ENCODE measurements at places on chromosomes 2 and 18.

DNA sequence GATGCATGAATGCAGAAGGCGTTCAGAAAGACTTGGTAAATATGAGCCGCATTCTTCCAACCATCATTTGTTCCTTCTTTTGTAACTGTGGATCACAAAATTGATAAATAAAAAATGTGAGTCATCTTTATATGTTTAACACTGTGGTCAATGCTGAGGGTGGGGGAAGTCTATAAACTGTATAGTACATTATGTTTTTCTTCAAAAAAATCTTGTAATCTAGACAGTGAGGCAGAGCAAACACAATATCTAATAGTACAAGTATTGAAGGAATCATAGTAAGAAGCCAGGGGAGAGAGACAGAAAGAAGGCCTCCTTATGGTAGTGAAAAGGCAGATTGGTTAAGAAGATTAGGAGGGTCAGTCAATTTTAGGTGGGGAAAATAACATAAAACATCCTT, 30.7 kb upstream of the CALCRL start:
- DNase-seq, result no peak

DNA sequence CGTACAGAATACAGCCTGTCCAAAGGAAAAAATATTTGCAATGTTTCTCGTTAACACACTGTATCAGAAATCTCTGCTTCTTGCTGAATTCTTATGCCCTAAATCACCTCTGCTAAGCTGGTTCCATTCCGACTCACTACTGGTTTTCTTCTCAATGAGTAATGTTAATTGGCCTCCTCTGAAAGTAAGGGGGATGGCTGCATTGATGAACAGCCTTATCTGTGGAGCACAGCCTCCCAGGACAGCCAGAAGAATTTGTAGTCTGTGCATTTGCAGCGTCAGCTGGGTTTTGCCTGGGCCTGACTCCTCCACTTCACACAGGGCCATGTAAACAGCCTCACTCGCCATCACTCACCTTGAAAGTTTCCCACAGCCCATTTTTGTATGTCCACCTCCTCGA, 127.7 kb downstream of the RNF152 start:
- no peak for DNase-seq

GRCh38 chr2:25290811-25291495, 50.8 kb downstream of the DNMT3A start:
- DNase-seq, result no peak

DNA sequence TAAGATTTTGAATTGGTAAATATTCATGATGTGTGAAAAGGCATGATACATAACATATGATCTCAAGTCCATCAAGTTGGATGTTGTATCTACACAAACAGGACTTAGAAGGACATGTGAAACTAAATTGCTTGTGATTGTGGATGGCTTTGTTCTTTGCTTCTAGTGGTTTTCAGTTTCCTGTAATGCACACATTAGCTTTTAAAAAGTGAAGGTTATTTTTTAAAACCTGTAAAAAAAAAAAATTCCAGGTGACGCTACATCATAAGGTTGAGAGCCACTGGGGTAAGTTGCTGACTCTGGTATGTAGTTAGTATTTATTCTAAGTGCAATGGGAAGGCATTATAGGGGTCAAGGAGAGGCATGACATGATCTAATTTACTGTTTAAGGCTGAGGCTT, 48.4 kb upstream of the TMEM247 start:
- DNase-seq, result no peak

- DNase-seq, result no peak
These were observed 20.1 kb downstream of the SFT2D3 start for GRCh38 chr2:127721311-127721977.

- peak; percentile 13 for DNase-seq
These were observed 515 bp upstream of the PLEKHB2 start for GRCh38 chr2:131104487-131105155.

DNA sequence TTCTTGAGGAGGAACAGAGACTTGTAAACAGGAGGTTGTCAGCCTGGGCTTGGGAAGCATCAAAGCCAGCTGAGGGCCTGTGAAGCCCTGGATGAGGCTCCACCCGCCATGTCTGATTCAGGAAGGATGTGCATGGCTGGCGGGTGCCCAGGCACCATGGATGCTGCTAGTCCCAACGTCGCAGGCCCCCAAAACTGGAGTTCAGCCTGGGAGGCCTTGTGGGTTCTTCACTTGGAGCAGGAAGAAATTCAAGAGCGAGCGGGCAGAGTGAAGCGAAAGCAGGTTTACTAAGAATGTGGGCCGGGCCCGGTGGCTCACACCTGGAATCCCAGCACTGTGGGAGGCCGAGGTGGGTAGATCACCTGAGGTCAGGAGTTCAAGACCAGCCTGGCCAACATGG, 12.1 kb upstream of the PXDN start:
- no peak for DNase-seq

- DNase-seq, result peak; percentile 29
These were observed 143.1 kb upstream of the TTC39C start for GRCh38 chr18:23871410-23871809.

DNA sequence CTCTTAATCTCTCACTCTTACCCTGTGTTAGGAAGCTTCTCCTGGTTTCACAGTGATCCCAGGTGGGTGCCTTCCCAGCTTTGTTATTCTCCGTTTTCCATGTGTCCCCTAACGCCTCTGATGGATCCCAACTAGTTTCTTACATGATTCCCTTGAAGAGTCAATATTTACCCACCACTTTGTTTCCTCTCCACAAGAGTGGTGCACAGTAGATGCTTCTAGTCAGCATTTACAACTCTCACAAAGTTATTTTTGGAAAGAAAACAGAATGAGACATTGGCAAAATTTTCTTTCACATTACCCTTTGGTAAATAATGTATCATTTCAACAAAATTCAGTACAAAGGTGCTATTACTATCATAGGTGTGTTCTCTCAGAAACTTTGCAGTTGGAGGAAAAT, 1611.1 kb upstream of the ZEB2 start:
- no peak for DNase-seq

- no peak for DNase-seq
These were observed 6.5 kb downstream of the IGFBP5 start for GRCh38 chr2:216688731-216689340.

DNA sequence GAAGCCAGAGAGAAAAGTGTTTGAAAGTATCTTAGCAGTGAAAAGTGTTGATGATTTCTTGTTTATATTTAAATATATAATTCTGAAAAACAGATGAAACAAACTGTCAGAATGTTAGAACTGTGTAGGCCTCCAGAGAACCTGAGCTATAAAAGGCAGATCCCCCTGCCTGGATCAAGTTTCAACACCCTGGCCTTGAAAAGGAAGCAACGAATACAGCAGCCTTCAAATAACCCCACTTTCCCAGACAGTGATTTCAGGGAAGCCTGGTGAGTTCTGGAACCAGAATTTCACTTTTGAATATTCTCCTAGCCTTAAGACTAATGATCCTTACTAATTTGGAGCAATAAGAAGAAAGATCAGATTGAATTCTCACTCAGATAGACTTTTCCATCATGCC, 13.3 kb upstream of the TRIM43 start:
- DNase-seq, result no peak

GRCh38 chr2:201144101-201145051, 28.4 kb downstream of the CFLAR start:
- no peak for DNase-seq

DNA sequence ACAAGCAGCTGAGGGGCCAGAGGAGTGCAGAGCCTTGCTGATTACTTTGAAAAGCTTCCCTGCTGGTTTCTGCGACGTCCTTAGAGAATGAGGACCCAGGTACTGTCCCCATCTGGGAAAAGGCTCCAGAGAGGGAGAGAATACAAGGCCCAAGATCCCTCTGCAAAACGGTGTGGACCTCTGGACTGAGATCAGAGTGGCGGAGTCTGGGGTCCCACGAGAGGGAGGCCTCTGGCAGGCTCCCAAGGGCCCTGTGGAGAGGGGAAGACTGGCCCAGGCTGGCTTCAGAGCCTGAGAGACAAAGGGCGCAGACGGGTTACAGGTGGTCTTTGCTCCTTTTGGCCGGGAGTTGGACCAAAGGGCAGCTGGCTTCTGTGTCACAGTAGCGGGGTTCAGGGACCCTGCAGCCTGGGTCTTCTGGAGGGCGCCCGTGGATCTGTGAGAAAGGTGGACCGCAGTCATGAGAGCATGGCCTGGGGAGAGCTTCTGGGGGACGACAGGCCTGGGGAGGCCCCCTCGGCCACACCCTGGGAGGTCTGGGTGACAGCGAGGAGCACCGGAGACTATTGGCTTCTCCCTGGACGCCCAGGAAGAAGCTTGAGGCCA, 805 bp downstream of the SNORC start:
- DNase-seq, result no peak

- DNase-seq, result no peak
These were observed 83.4 kb downstream of the SLC25A12 start for GRCh38 chr2:171810422-171811244.

- DNase-seq, result peak; percentile 15
These were observed 884.8 kb downstream of the EPHA4 start for GRCh38 chr2:220687231-220687843.

- DNase-seq, result no peak
These were observed 110.0 kb upstream of the GCFC2 start for GRCh38 chr2:75820693-75821092.

GRCh38 chr18:49227441-49228165, 232.8 kb downstream of the DYM start:
- DNase-seq, result peak; percentile 44

DNA sequence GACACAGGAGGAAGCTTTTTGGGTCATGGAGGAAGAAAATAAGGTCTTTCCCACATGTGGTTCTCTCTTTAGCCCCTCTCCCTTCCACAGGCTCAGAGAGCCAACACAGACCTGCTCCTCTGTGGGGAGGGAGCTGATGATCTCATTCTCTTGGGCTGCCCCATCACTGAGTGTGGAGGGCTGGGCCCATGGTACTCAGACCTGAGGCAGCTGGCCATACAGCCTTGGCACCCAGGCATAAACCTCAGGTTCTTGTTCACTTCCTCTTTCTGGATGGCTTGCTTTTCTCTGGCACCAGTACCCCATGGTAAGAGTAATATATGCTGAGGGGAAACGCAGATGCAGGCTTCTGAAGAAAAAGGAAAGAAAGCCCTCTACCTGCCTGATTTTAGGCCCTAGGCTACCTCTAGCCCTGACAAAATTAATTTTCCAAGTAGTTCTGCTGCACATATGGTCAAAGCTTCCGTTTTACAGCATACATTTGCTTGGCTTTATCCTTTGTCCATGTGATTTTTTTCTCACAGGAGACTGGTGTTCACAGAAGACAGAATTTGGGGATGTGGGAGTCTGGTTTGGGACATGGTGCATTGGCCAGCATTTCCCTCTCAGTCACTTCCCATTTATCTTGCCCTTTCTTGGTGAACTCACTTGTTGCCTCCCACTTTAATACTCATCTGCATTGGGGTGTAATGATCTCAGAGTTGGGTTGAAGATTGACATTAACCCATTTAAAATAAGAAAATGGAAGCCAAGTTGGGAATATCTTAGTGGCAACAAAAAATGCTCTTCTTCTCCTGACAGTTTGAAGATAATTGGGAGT, 11.1 kb downstream of the DHRS9 start:
- DNase-seq, result no peak

DNA sequence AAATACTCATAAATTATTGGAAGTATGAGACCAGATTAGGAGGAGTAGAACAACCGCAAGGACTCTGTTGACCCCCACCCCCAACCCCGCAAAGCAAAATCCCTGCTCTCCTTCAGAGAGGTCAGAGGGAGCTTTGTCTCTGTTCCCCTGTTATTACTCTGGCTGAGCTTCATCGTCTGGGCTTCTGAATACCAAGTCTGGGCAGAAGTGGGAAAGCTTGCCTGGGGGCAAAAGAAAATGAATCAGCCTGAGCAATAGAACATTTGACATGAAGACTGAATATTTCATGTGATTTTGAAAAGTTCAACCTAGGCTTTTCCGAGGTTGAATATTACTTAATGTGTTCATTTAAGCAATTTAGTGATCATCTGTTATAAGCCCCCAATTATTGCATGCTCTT, 114.6 kb upstream of the ARHGAP28 start:
- no peak for DNase-seq

GRCh38 chr2:100137866-100138570, 4.4 kb downstream of the AFF3 start:
- DNase-seq, result no peak

DNA sequence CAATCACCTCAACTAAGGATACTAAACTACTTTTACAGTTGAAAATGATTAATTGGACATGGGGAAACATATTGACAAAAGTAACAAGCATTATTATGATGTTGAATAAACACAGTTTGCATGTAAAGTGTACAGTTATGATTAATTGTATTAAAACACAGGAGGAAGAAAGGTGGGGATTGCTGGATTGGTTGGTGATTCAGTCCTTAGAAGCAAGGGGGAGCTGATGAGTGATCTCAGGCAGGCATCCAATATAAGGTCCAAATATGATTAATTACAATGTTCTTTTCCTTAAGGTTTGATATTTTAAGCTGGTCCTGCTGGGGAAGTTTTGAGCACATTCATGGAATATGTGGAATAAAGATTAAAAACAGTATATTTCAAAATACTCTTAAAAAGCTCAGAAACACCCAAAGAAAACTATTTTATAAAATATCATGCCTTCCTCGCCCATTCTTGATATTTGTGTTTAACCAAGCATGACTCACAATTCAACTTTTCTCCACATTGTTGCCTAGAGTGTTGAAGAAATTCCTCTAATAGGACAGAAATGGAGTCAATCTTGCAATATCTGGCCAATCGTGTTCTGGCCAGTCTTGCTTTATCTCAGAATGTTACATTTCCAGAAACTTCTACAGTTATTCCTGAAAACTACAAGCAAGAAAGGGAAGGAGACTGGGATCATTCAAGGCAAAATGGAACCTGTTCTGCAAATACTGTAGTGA, 268.2 kb downstream of the RPIA start:
- DNase-seq, result no peak

- DNase-seq, result no peak
These were observed 28.3 kb downstream of the RAB31 start for GRCh38 chr18:9736286-9736835.

- no peak for DNase-seq
These were observed 107.2 kb downstream of the GALNT1 start for GRCh38 chr18:35688757-35689156.

GRCh38 chr18:47968006-47968676, 37.7 kb upstream of the SMAD2 start:
- DNase-seq, result no peak

- no peak for DNase-seq
These were observed 56.1 kb downstream of the DYNAP start for GRCh38 chr18:54647176-54647575.

- DNase-seq, result no peak
These were observed 445.8 kb upstream of the RGPD4 start for GRCh38 chr2:107380912-107381311.

DNA sequence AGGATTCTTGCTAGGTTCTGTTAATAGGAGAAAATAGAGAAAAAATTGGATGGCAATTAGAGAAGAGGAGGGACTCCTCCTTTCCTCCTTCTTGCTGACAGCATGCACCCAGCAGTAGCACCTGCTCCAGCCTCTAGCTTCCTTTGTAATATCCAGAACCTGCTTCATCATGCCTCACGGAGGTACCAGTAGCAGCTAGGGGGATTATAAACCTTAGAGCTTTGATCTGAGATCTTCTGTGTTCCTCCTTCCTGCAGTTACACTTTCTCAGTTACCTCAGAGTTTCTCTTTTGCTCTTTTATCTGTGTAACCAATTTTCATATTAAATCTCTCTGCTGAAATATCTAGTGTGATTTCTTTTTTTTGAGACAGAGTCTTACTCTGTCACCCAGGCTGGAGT, 16.6 kb downstream of the DPP4 start:
- DNase-seq, result no peak
